ENCODE measurements at places on chromosomes 5 and 9.

GRCh38 chr5:54912021-54912420, 73.4 kb downstream of the ESM1 start:
- no peak for DNase-seq

DNA sequence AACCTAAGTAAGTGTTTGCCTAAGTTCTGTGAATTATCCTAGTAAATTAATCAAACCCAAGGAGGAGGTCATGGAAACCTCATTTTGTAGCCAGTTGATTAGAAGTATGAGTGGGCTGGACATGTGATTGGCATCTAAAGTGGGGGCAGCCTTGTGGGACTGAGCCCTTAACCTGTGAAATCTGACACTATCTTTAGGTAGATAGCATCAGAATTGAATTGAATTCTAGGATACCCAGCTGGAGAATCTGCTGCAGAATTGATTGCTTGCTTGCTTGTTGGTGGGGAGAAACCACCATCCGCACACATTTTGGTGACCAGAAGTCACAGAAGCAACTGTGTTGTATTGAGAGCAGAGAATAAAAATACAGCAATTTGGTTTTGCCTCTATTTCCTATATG, 97.0 kb downstream of the FBXL7 start:
- DNase-seq: no peak

- DNase-seq: no peak
Measured at GRCh38 chr9:98147582-98147981, 28.6 kb upstream of the TRIM14 start.

DNA sequence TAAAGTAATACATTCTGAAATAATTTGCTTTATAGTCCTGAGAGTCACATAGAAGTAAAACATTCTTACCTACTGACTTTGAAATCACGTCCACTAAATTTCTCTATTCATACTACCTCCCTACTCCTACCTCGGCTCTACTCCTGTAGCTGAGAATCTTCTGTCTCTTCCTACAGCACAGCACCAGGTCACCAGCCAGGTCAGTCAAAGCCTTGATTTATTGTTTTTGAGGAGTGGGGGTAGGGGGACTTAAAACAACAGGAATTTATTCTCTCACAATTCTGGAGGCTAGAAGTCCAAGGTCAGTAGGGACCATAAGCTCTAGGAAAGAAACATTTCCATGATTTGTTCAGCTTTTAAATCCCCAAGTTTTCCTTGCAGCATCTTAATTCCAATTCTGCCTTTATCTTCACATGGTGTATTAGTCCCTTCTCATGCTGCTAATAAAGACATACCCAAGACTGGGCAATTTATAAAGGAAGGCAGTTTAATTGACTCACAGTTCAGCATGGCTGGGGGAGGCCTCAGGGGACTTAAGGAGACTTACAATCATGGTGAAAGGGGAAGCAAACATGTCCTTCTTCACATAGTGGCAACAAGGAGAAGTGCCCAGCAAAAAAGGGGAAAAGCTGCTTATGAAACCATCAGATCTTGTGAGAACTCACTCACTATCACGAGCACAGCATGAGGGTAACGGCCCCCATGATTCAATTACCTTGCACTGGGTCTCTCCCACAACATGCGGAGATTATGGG, 49.6 kb upstream of the CCNG1 start:
- no peak for DNase-seq

- no peak for DNase-seq
Measured at GRCh38 chr9:37559855-37560592, 16.2 kb downstream of the FBXO10 start.

DNA sequence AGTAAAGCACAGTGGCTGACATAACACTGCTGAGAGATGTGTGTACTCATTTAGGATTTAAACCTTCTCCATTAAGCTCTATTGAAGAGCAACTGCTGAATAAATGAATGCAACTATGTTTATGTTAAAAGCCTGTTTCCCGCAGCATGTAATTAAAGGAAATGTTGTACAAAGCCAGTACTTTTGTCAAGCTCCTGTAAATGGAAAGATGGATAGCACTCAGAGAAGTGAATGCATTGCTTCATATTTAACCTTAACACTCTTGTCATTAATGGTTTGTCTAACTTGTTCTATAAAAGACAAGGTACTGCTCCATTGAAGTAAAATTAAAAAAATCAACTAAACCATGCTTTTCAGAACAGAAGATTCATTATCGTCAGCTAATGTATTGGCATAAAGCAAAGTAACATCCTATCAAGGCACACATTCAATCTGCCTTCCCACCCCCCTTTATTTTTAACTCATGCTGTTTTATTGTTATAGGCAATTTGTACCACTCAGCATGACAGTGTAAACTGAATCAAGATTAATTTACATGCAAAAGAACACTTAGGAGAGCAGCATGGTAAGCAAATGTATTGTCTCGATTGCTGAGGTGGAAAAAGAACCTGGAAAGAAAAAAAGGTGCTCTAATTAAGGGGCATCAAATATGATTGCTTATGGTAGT, 240.9 kb upstream of the TBCA start:
- DNase-seq: no peak

Measured in stimulated activated CD8-positive, alpha-beta memory T cell treated with anti-CD3 and anti-CD28 coated beads, Interleukin-2, amount 100 ng/mL, for 48 hours (primary cell).